GM03348 (cell line): ENCODE measurements at places on chromosomes 11 and 22.

GRCh38 chr22:43399338-43399979 is 12.4 kb upstream of the MPPED1 start:
- DNase-seq: no peak

GRCh38 chr22:31615491-31615860 is 46.5 kb downstream of the PISD start:
- DNase-seq: no peak

DNA sequence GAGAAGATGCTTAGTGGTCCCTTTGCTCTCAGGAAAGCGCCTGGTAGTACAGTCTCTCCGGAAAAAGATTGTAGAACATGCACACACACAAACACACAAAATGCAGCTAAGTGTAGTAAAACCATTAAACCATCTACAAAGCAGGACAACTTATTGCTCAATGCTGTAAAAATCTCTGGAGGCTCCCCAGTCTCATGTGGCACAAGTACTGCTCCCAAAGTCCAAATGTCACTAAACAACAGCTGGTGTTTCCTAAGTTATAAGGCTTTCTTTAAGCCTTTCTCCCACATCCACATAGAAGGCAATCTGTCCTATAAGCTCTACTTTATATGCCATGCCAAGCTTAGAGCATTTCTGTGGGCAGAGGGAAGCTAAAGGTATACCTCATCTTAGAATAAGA is 32.9 kb downstream of the CDON start:
- no peak for DNase-seq

- no peak for DNase-seq
Observed at GRCh38 chr11:61621917-61622585, 41.2 kb upstream of the SYT7 start.

- DNase-seq: no peak
Observed at GRCh38 chr22:49310354-49310753, 517.3 kb downstream of the BRD1 start.

GRCh38 chr22:24706054-24706453 is 68.5 kb downstream of the PIWIL3 start:
- DNase-seq: no peak

DNA sequence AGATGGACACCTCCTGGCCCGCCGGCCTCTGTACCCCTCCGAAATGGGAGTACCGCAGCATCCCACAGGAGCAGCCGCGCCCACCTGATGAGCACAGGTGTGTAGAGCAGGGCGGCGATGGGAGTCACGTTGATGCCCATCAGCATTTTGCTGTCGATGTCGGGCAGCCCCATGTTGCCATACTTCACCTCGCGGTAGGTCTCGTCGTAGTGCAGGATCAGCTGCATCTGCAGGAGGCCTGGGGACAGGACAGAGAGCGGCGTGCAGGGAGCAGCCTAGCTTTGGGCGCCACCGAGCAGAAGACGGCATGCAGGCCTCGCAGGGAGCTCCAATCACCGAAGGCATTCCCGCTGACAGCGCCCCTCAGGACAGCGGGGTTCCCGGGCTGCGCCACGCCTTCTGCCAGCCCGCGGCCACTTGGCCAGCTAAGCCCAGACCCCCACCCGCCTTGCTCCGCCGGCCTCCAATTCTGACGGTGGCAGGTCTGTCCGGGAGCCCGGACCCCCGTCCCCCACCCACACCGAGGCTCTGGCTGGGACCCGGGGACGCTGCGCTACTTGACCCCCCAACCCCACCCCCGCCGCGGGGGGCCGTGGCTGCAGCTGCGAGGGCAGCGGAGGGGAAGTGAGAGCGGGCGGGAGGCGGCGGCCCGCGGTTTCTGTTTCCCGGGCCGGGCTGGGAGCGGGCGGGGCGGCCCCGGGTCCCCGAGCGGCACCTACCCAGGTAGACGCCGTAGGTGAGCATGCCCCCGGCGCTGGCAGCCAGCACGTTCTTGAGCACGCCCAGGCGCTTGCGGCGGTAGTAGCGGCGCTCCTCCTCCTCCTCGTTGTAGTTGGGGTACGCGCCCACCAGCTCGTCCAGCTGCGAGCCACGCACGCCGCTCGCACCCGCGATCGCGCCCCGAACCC is 705 bp downstream of the UNC93B1 start:
- peak; percentile 44 for DNase-seq

DNA sequence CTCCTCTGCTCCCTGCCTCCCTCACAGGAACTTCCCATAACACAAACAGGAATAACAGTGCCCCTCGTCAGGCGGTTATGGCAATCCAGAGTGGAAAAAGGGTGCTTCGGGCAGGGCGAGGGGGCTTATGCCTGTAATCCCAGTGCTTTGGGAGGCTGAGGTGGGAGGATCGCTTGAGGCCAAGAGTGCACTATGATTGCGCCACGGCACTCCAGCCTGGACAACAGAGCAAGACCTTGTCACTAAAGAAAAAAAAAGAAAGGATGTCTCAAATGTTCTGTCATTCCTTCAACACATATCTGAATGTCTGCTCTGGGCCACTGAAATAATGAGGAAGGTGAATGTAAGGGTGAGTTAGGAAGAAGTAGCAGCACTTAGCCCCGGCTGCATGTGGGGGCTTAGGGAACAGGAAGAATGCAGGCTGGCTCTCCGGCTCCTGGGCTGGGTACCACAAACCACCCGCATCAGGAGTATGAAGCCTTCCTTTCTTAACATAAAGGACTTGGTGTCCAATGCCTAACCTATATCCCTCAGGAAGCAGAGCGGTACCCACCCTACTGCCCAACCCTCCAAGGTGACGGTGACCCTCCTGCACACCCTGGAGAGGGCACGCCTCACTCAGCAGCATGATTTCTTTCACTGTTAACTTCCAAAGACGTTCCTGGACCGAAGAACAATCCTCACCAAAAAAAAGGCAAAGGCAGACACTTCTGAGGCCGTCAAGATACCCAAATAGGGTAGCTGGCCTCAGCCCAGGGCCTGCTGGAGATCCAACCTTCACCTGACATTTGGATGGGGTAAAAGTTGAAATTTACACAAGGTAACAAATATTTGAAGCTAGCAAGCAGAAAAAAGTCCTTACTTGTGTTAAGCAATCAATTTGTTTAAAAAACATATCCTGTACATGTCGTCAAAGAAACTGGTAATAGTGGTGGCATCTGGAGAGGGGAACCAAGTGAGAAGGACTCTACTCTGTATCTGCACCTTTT is 3.8 kb downstream of the CPT1A start:
- DNase-seq: no peak

DNA sequence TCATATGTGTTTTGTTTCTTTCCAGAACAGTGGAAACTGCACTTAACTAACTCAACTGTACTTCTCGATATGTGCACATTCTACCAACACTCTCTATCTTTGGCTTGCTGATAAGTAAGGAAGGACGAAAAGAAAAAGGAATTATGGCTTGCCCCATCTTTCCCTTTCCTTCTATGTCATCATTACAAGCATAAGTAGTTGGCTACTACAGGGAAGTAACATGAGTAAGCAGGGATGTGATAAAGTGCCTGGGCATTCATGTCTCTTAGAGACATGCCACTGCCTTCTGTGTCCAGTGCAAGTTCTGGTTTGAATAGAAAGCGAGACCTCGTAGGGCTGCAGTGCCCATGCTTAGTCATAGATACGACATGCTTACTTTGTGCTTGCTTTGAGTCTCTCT is 342.5 kb downstream of the ETS1 start:
- DNase-seq: no peak

GRCh38 chr11:7671347-7672215 is 1.7 kb downstream of the CYB5R2 start:
- no peak for DNase-seq

- no peak for DNase-seq
Observed at GRCh38 chr11:14768526-14769188, 123.4 kb downstream of the CYP2R1 start.

GRCh38 chr11:69654660-69655478 is 13.9 kb downstream of the CCND1 start:
- DNase-seq: no peak

DNA sequence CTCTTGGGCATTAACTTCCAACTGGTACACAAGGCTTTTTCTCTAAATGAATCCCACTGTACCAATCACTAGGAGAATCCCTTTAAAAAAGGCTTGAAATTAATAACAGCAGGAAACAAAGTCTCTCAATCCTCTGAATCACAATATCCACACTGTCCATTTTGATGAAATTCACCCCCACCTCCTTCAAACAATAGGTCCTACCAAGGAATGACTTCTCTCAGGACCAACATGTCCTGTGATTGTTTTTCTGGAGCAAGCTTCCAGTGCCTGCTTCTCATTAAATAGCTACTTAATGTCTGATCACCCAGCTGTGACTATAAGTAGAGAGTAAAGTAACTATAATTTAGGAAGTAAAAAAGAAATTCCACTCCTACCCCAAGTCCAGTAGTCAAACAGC is 13.1 kb downstream of the NUMA1 start:
- no peak for DNase-seq

DNA sequence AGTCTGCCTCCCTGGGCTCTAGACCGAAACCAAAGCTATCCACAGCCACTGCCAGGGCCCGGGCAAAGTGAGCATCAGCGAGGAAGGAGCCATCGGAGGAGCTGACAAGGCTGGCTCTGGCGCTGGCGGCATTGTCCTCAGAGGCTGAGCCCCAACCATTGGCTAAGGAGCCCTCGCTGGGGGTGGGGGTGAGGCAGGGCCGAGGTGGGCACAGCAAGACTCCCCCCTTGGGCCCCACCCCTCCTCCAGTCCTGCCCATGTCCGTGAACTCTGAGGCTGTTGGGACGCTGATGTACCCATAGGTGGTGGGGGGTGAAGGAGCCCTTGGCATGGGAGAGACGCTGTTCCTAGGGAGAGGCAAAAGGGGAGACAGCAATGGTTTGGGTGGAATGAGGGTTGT is 11.2 kb downstream of the ROBO4 start:
- no peak for DNase-seq

DNA sequence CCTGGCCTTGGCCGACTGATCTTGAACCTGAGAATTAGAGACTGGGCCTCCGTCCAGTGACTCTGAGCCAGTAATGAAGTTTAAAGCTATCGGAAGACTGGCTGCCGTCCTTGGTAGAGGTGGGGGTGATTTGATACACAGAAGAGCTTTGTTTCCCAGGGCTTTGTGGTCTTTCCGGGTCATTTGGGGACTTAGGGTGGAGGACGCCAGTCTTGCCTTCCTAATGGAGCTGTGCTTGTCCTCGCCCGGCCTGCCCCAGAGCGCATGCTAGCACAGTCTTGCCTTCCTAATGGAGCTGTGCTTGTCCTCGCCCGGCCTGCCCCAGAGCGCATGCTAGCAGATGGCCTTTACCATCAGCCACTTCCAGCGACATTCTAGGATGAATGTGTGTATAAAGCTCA is 65.8 kb downstream of the ST3GAL4 start:
- no peak for DNase-seq

DNA sequence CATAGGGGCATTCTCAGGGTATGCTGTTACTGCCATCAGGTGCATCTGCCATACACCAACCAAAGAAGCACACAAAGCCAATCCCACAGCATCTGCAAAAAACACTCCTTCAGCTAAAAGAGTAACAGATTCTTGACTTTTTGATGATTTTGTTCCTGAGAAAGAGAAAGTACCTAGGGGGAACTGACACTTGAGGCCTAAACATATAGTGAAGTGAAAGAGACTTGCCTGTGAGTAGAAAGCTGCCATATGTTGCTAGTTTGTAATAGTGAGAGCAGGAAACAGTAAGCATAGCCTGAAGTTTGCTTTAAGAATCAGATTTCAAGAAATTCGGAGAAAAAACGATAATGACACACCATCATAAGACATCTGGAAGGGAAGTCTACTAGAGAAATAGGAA is 97.9 kb upstream of the CTSC start:
- no peak for DNase-seq

DNA sequence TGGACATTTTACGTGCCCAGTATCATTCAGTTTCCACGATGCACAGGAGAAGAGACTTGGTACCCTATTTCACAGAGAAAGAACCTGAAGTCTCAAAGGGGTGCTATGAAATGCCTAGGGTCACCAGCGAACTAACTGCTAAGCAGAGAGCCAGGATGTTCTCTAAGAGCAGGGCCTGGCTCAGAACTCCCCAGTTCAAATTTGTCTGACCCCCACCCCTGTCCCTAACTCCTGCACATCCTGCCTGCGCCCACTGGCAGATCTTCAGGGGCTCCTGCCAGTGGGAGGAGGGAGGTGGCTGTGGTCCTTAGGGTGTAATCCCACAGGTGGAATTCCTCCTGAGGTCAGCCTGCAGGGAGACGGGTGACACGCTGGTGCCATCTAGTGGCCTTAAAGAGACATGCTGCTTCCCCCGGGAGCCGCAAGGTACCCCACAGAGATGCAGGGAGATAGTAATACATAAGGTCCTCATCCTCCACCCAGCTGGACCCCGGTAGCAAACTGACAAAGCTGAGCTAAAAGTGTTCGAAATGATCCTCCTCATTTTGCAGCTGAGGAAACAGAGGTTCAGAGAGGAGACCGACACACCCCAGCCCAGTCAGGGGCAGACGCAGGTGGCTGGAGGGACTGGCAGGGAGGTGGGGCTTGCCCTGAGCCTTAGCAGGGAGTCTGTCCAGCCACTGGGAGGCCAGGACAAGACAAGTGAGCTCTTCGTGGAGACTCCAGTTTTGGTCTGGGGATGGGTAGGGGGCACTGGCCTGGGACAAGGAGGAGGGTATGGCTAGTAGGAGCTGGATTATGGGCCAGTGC is 34.1 kb downstream of the MB start:
- DNase-seq: peak; percentile 88

- no peak for DNase-seq
Observed at GRCh38 chr11:64514590-64514989, 76.4 kb upstream of the SLC22A12 start.

- no peak for DNase-seq
Observed at GRCh38 chr11:64021757-64022093, 14.0 kb upstream of the FLRT1 start.

GRCh38 chr11:76721755-76722677 is 51.5 kb upstream of the LRRC32 start:
- peak; percentile 90 for DNase-seq

- DNase-seq: no peak
Observed at GRCh38 chr11:44813401-44813800, 86.6 kb downstream of the TSPAN18 start.

DNA sequence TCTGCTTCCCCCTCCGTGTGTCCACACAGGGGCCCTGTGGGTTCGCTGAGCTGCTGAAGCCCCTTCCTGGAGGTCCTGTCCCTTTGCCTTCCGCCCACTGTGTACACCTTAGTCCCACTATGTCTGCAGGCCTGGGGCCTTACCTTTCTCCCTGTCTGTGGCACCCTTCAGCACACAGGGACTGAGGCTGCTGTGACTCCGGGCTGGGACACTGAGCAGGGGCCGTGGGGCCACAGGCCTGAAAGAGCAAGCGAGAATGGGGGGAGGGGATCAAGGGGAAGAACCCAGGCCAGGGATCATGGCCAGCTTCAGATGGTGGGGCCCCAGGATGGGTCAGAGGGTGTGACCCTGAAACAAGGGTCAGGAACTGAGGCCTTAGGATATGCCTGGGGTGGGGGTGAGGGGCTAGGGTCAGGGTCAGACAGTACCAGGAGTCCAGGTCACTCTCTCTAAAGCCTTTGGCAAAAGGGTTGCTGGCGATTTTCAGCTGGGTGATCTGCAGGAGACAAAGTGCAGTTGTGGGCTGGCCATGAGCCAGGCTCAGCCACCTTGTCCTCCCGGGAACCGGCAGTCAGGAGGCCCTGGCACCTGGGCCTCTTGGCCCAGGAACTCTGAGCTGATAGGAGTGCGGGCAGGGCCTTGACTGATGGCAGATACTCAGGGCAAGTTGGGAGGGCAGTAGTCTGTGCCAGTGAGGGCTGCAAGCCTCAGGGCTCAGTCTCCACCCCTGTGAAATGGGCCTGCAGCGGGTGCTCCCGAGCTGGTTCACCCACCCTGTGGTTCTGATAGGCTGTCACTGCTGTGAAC is 2.6 kb upstream of the NUDT8 start:
- DNase-seq: no peak

GRCh38 chr11:56172256-56172830 is 4.1 kb upstream of the OR5J2 start:
- no peak for DNase-seq

- no peak for DNase-seq
Observed at GRCh38 chr11:80846979-80847378, 1406.1 kb upstream of the TENM4 start.
